CD4-positive, alpha-beta T cell treated with Interleukin-17A for 1 hour (primary cell): ENCODE measurements at places on chromosomes 12 and 14.
A peak's percentile ranks its signal among the peaks of the same experiment; 100 is the strongest.

GRCh38 chr12:63292471-63293221, 141.6 kb upstream of the AVPR1A start:
- DNase-seq, result no peak

DNA sequence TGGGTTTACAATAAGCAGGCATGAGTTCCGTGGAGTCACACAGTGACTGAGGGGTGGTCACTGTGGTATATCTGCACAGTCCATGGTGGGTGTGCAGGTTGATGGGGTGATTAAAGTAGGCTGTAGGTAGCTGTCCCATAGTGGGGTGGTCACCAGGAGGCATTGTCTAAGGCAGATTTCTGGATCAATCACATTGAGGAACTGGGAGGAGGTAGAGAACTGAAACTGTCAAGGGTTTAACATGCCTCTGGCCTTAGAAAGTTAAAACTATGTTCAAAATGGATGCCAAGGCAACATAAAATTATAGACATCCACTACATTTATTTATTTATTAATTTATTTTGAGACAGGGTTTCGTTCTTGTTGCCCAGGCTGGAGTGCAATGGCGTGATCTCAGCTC, 8.3 kb downstream of the ADCK1 start:
- no peak for DNase-seq

- DNase-seq, result peak; percentile 11
Observed at GRCh38 chr14:88463318-88463717, 77.9 kb downstream of the SPATA7 start.

DNA sequence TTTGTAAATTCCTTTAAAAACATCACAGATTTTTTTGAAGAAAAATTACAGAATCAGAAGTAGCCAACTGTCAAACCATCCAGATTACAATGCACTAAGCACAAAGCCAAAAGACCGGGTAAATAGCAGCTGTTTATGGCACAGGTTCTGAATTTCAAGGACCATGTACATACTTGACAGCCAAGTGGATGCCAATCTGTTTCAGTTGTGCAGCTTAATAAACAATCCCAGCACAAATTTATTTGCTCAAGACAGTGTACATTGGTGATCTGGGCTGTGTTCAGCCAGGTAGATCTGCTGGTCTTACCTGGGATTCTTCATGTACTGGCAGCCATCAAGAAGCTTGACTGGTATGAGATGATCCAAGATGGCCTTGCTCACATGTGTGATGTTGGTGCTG, 229.8 kb upstream of the FLRT2 start:
- no peak for DNase-seq

- no peak for DNase-seq
Observed at GRCh38 chr12:56221232-56221756, 428 bp downstream of the RNF41 start.

DNA sequence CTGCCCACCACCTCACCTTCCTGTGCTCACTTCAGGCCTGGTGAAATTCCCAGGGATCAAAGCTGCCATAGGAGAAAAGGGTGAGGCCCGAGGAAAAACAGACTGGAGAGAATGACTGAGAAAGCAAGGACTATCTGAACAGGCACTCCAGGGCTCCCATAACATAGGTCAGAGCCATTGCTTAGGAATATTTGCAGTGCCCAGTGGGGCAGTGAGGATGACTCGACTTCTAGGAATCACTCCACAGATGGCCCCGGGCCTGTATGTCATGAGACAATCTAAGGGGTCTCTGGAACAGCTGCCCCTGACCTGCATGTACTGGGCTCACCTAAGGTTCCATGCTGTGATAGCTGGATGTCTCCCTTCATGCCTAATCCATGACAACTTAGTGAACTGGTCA, 51.6 kb downstream of the GPHB5 start:
- DNase-seq, result no peak

DNA sequence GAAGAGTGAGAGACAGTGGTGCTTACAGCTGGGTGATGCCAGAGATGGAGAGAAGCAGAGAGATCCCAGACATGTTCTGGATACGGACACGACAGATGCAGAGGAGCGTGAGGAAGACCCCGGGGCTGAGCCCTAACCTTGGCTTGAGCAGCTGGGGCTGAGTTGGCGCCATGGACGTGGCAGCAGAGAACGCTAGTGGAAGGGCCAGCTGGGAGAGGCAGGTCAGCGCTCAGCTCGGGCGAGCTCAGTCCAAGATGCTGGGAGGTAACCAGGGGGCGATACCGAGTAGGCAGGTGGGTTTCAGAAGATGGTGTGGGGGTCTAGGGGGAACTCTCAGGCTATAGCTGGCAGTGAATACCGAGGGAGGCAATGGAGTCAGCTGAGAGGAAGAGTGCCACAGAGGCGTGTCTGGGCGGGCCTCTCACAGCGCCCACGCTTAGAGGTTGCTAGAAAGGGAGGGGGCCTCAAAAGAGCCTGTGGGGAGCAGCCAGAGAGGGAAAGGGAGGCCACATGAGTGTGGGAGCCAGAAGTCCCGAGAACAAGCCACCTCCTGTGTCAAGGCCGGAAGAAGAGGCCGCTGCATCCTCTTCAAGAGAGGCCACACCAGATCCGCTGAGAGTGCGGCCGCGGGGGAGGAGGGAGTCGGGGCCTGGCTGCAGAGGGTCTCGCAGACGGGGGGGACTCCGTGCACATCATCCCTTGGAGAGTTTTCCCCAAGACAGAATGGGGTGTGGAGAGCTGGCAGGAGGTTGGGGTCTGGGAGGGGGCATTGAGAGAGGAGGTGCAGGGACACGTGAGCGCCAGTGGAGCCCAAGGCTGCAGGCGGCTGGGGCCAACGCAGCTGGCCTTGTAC, 57.0 kb upstream of the DIO3 start:
- DNase-seq, result no peak
